ENCODE measurements at places on chromosomes 3 and 15. TPM values are rescaled to one million over a fixed set of nuclear protein-coding genes. Genes with fewer than 3 reads are reported as not detected.

SUSD5 gene
- 0.17 TPM for total RNA-seq

C3orf70 gene
- 0.59 TPM for total RNA-seq

DNA sequence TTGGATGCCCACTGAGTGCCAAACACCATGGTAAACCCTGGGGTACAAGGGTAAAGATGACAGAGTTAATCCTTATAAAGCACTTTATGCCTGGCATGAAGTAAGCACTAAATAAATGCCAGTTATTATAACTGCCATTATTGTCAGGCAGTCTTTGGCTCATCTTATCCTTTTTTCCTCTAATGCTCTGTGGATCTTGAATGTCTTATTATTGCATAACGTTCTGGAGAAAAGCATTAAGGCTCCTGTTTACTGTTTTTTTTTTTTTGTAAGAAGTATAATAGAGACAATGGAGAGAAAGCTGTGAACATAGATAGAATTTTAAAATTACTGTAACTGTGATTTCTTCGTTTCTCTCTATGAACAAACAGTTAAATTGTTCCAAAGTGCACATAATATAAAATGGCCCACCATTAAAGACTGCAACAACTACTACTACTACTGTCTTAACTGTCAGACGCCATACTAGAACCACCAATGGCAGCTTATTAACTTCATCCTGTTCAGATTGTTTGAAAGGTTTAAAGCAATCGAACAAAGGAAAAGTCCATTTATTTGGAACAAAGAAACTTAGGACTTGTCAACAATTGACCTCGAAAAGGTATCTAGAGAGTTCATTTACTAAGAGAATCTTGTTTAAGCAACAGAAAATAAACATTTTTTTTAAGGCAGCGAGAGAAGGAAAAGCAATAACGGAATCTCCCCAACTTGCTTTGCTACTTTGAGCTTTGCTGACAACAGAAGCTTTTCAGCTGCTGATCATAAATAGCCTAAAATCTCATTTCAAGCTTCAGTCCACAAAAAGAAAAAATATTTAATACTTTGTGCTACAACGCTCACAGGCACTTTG is 520.7 kb downstream of the ROBO1 start:
- DNase-seq: no peak

GRCh38 chr3:52483577-52484381 is 11.4 kb upstream of the STAB1 start:
- no peak for DNase-seq

DNA sequence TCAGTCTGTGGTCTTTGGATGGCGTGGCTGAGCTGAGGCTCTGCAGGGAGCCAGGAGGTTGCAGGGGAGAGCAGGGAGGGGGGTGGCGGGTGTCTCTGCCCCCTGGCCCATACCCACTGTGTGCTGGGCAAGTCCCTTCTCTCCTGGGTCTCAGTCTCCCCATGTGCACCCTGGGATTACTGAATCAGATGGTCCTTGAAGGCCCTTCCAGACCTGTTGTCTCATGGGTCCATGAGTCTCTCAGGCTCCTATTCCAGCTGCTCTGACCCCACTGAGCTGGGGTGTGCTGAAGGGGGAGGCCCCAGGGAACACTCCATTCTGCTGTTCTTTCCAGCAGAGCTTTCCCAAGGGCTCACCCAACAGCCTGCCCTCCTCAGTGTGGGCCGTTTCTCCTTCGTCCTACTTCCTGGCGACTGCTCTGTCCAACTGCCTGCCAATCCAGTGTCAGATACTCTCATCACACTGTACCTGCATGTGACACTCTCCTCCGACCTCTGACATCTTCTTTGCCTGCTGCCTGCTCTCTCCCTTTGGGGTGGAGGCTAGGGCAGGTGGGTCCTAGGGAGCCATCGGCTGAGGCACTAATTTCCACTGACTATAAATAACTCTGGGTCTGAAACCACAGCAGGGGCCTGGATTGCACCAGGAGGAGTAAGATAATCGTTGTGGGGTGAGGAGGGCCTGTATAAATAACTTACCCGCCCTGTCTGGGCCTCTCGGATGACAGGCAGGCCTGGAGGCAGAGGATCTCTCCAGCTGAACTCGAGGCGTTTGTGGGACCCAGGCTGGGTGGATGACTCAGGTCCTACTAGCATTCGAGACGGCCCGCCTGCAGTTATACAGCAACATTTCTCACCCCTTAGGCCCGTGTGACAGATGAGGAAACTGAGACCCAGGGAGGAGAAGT is 67.1 kb downstream of the ATP2B2 start:
- no peak for DNase-seq

CHST13 gene
- total RNA-seq: 39.1 TPM

DNA sequence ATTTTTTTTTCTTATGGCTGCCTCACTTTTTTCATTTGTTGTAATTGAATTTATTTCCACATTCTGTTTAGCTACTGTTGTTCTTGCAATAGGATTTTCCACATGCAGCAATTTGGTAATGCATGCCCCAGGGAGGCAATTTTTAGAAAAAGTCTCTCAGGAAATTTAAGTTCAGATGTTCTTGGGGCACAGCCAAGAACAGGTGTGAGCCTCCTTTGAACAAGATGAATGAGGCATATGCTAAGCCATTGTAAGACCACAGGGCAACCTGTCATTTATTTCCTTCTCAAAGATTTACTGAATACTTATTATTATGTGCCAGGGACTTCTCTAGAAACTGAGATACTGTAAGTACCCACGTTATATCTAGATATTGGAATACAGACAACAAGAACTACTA is 549.5 kb downstream of the DIPK2A start:
- DNase-seq: no peak

DNA sequence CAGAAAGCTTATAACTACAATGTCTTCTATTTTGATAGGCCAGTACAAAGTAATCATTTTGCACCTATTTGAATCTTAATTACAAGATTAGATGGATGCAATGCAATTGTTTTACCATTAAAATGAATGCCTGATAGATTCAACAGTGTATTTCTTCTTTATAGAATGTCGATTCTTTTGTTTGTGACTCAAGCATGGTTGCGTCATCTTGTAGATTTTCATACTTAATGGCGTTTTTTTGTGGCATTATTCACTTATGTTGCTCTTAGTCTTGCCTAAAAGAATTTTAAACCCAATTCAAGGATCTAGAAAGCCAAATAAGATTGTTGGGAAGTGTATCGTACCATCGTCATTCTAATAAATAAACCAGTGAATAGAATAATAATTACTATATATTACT is 21.4 kb downstream of the ZBTB38 start:
- DNase-seq: no peak

DNA sequence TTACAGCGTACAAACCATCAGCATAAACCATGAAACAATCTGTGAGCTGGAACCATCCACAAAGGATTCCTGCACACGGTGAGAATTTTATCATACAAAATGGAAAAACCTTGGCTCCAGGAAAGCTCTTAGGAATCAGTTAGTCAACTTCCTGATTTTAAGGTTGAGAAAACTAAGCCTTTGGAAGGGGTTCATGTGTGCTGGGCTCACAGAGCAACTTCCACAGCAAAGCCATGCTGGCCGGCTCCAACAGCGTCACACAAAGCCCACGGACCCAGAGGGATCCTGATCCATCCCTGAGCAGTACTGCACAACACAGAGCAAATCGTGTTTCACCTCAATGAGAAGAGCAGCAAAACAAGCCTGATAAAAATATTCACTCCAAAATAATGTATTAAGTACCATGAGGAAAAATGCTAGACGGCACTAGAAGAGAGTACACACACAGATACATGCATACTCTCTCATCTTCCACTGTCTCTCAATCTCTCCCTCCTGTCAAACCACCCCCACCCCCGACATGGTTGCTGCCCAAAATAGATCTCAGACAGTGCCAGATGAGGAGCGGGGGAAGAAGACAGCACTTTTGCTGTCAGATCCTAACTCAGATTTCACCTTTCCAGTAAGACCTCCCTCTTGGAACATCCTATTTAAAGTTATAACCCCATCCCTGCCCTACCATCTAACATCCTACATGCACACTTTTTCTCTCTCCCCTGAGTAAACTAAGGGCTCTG is 58.6 kb downstream of the MB21D2 start:
- DNase-seq: no peak

- no peak for DNase-seq
Observed at GRCh38 chr15:53658255-53658654, 101.2 kb downstream of the WDR72 start.

WDR49 gene
- 0.42 TPM for total RNA-seq

GRCh38 chr3:25007974-25008658 is 419.9 kb upstream of the RARB start:
- no peak for DNase-seq

OPA1 gene
- 54.5 TPM for total RNA-seq

SCN11A gene
- 0.08 TPM for total RNA-seq

- no peak for DNase-seq
Observed at GRCh38 chr3:43499256-43499655, 122.6 kb downstream of the ANO10 start.

- DNase-seq: no peak
Observed at GRCh38 chr15:85033148-85033547, 51.5 kb downstream of the PDE8A start.

DNA sequence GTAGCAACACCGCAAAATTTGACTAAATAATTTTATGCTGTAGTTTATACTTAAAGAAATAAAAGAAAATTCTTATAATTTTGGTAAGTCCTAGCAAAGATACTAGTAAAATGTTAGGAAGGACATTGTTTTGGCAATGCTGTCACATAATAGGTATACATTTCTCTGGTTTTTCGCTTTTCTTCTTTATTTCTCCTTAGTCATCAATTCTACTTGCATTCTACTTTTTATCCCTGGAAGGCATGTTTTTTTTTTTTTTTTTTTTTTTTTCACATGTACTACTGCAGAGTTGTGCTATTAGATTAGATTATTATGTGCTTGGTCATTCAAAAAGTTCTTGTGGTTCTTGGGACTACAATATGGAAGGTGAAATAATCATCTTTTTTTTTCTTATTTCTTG is 1421.2 kb downstream of the SI start:
- DNase-seq: no peak

DNA sequence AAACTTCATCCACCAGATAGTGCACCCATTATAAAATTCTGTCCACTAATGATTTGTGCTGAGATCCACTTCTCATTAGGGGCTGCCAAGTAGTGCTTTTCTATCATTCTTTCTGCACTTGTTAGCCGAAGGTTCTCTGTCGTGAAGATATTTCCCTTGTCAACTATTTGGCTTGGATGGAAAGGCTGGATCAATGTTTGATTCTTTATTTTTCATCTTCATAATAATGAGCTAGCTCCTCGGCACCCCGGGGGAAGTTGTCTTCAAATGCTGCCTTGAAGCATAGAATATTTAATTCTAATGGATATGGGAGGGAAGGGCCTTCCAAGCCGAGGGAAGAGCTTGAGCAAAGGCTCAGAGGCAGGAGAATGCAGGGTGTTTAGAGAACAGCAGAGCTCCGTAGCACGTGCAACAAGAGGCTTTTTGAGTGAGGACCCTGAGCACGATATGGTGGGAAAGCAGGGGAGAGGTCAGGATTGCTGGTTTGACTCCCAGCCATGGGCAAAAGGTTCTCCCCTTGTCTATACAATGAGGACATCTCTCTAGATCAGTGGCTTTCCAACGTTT is 16.3 kb upstream of the MUC20 start:
- no peak for DNase-seq

GRCh38 chr3:41525303-41526064 is 326.2 kb downstream of the CTNNB1 start:
- DNase-seq: no peak

TMEM45A gene
- total RNA-seq: 7.1 TPM

AADACL2 gene
- not detected for total RNA-seq

PARP15 gene
- total RNA-seq: 2.8 TPM

DNA sequence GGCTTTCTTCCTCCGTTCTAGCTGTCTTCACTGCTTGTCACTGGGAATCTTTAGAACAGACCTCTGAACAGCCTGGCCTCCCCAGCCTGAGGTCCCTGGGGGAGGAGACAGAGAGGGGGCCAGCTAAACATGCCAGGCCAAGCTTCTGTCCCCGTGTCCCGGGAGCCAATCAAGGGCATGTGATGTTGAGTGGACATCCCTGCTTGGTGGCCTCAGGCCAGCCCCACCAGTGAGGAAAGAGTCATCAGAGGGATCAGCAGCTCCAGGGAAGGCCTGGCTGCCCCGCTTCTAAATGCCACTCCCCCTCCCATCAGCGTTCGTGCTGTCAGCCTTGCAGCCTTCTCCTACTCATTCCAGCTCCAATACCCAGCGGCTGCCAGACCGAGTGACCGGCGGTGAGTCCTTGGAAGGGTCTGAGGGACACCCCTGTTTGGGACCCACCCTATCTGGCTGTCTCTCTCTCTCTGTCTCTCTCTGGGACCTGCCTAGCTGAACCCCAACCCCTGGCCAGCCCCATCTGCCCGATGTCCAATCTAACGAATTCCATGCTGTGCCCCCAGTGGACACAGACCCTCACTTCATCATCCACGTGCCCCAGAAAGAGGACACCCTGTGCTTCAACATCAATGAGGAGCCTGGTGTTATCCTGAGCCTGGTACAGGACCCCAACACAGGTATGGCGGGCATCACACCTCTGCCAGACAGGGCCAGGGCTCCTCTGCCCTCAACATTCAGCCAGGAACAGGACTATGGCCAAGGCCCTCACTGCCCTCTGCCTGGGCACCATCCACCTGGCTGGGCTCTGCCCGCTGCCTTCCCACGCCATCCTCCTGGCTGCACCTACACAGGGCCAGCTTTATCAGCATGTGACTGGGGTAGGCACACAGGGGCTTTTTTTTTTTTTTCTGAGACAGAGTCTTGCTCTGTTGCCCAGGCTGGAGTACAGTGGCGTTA is 6.6 kb upstream of the ITIH3 start:
- no peak for DNase-seq

DNA sequence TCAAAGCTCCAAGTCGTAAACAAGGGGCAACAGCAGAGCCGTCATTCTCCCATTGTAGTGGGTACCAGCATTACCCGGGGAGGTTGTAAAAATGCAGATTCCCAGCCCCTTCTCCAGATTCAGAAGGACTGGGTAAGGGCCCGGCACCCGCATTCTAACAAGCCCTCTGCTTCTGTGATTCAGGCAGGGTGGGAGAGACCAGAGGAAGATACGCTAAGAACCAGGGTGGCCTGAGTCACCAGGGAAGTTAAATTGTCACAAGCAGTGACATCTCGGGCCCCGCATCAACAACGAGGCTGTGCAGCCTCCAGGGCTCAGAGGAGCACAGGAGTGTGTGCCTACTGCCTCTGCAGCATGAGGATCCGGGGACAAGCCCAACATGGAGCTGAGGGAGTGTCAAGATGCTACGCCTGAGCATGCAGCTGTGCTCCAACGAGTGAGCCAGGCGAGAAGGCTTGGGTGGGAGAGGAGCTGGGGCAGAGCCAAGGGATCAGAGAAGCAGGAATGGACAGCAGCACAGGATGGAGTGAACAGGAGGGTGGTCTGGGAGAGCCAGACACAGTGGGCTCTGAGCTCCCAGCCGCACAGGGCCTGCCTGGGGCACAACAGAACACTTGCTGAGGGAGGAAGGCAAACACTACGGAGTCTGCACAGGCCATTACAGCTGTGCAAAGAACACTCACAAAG is 68.5 kb downstream of the CPN2 start:
- no peak for DNase-seq

GRCh38 chr3:28700728-28701127 is 352.1 kb upstream of the AZI2 start:
- DNase-seq: no peak

DNA sequence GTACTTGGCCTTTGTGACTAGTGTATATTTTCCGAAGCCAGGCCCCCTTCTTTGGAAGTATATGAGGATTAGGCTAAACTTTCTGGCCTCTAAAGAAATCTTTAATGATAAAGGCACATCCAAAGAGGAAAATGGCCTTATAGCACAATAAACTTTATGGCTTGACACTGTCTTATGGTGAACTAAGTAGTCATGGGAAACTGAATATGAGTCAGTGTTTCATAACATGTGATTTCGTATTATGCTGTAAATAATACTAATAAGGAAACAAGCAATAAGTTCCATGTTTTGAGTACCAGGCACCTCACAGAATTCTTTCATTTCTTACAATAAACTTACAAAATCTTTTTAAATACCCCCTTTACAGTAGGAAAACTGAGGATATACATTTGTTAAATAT is 8.2 kb downstream of the ZPLD1 start:
- DNase-seq: no peak

Measured in liver (tissue), 10 donors.